Stimulated activated CD8-positive, alpha-beta memory T cell treated with anti-CD3 and anti-CD28 coated beads, Interleukin-12 subunit alpha, Interleukin-12 subunit beta, amount 100 ng/mL, for 4 hours (primary cell): ENCODE measurements at places on chromosomes 5 and 9.
A peak's percentile ranks its signal among the peaks of the same experiment; 100 is the strongest.

DNA sequence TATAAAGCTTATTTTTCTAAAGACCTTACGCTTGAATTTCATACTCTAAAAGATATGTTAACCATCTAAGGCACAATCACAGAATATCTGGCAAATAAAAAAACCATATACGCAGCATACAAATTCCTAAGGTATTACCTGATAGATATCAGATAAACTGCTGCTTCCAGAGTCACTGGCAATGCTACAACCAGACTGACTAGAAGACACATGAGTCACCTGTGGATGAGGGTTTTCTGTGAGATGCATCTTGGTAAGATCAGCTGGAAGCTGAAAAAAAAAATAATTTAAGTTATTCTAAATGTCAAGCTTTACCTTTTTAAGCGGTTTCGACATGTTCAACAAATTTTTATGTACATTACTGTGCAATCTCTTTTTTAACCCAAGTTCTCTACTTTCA lies 113.8 kb downstream of the RAPGEF6 start:
- DNase-seq, result no peak

GRCh38 chr5:37088009-37088408 lies 161.2 kb downstream of the CPLANE1 start:
- DNase-seq, result no peak

- DNase-seq, result no peak
These were observed 24.9 kb downstream of the ARHGEF37 start for GRCh38 chr5:149605998-149606724.

- DNase-seq, result no peak
These were observed 16.9 kb upstream of the COL5A1 start for GRCh38 chr9:134624621-134625181.

DNA sequence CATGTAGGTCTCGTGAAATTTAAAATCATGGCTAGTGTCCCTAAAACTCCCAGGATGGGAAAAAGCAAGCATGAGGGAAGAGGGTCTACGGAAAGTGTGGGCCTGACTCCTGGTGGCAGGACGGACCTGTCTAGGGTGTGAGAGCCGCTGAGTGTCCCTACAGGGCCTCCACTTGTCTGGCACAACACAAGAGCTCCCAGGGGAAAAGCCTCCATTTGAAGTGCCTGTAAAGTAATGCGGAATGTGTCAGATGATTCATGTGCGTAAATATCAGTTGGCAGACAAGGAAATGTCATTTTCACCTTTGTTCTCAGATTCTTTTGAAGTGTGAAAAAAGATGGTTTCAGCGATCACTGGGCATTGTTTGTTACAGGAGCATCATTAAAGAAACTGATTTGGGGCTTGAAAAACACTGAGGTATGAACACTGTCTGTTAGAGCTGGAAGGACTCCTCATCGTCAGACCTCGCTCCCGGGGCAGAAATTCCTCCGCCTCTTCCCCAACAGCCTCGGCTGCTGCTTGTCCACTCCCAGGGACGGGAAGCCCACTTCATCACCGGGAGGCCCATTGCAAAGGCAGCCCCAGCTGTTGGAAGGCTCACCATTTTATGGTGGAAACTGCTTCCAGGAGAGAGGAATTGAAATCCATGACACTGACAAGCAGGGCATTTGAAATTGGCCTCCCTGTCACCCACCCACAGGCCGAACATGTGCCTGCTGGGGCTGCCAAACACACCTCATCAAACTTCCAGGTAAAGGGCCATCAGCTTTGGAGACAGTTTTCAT lies 240.8 kb downstream of the FSTL4 start:
- DNase-seq, result no peak

- no peak for DNase-seq
These were observed 77.3 kb downstream of the WNK2 start for GRCh38 chr9:93261281-93261680.

DNA sequence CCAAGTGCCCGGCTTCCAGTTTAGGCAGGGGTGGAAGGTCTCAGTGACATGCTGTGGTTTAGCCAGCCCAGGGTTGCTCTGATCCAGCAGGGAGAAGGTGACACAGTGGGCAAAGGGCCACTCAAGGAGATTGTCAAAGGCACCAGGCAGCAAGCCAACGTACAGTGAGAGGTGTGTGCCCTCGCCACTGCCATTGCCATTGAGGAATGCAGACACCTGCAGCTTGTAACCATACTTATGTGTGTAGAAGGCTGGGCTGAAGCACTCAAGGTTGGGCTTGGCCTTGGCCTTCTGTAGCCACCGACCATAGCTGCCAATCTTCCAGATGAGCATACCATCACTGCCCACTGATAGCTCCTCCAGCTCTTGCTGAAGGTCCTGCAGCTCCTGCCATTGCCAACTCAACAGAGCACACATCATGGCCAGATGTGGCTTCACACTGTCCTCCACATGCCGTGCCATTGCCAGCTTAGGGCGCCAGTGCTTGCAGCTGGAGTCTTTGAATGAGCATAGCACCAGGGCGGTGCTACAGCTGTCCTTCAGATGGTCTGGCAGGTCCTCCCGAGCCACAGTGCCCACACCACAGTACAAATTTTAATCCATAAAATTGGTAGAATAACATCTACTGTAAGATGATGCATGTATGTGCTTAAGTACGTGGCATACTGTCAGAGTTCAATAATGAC lies 59.7 kb upstream of the HMHB1 start:
- no peak for DNase-seq

DNA sequence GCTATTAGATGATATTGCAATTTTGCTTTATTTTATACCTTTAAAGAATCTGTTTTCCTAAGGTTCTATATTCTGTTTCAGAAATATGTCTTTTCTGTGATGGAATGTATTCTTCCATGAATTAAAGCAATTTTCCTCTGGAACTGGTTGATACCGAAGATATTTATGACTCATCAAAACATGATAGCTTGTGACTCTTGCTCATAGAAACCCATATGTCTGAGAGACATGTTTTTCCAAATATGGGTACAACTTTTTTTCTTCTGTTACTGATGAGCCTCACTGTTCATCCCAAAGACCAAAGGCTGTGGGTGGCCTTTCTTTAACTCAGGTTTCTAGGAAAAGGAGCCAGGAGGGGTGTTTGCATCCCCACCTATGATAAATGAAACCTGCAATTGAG lies 126.1 kb upstream of the PAPPA start:
- no peak for DNase-seq

GRCh38 chr5:57416278-57416994 lies 66.2 kb downstream of the ACTBL2 start:
- no peak for DNase-seq

GRCh38 chr5:45098483-45098882 lies 289.7 kb downstream of the MRPS30 start:
- DNase-seq, result no peak

GRCh38 chr9:132669319-132669697 lies 475 bp downstream of the DDX31 start:
- no peak for DNase-seq

DNA sequence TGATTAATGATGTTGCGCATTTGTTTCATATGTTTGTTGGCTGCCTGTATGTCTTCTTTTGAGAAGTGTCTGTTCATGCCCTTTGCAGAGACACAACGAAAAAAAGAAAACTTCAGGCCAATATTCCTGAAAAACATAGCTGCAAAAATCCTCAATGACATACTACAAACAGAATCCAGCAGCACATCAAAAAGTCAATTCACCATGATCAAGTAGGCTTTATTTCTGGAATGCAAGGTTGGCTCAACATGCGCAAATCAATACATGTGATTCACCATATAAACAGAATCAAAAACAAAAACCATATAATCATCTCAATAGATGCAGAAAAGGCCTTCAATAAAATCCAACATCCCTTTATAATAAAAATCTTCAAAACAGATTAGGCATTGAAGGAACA lies 1.9 kb upstream of the ANKS6 start:
- no peak for DNase-seq

DNA sequence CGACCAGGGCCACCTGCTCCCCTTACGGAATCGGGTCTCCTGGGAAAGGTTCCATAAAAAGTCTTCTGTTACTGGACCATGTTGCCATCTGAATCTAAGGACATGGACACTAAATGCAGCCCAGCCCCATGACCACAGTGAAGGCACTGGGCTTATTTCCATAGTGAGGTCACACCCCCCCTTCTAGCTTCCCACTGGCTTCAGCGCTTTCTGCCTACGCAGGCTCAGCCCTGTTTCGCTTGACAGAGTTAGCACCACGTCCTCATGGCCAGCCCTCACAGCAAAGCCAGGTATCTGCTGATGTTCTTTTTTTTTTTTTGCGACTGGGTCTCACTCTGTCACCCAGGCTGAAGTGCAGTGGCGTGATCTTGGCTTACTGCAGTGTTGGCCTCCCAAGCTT lies 14.1 kb downstream of the UCK1 start:
- no peak for DNase-seq

- no peak for DNase-seq
These were observed 153.5 kb upstream of the S1PR3 start for GRCh38 chr9:88837731-88838130.

- DNase-seq, result no peak
These were observed 126.5 kb downstream of the MRPL36 start for GRCh38 chr5:1673042-1673677.

DNA sequence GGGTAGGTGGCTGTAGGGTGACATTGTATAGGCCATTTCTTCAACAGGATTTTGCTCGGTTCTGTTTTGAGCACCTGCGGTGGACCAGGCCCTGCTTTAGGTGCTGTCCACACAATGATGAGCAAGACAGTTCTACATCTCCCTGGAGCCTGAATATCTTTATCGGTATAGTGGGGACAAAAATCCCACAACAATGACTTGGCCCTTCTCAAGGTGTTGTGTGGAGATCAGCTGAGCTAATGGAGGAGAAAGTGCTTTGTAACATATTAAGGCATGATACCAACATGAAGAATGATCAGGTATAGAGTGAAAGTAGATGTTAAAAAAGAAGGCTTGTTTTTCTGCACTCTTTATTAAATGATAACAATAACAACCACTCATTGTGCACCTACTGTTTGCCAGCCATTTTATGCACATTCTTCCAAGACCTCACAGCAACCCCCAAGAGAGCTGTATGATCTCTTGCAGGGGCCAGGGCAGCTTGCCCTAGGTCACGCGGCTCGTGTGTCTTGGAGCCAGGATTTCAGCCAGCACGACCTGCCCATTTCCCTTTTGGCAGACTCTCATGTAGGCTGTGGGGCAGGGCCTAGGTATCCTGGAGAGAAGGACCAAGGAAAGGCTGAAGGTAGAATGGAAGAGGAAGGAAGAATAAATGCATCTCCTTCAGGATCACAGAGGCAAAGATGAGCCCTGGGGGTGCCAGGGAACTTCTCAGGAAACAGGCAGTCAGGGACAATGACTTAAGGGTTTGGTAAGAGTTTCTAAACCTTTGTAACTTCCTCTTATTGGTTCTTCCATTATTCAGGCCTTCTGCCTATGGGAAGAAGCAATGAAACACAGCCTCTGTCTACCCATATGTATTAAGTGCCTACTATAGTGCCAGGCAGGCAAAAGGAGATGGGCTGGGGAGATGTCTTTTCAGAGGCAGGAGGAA lies 50.0 kb upstream of the PPARGC1B start:
- no peak for DNase-seq

- DNase-seq, result no peak
These were observed 12.7 kb downstream of the ABLIM3 start for GRCh38 chr5:149153751-149154610.

DNA sequence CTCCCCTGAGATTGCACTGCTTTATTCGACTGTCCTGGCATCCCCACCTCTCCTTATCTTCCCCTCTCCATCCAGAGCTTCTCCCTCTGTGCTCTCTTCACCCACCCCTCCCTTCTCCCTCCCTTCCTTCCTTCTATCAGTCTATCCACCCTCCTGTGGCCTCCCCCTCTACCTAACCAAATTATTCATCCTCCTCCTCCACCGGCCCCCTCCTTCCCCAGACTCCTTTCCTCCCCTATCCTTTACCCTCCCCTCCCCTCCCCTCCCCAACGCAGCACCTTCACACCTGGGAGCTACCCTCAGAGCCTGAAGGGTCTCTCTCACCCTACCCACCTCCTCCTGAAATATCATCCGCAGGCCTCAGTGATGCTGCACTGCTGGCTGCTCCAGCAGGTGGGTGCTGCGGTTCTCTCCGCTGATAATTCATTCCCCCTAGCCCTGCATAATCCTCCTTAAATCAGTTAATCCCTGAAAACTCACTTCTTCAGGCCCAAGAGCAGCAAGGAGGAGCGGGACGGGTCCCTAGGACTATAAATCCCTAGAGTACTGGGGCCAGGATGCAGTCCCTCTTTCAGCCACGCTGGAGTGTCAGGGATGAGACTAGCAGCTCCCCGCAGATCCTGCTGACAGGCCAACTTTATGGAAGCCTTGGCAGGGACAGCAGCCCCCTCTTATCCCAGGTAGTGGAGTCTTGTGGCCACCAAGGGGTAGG lies 97.8 kb downstream of the PCDH1 start:
- DNase-seq, result no peak

- no peak for DNase-seq
These were observed 11.5 kb upstream of the ALDH1B1 start for GRCh38 chr9:38380872-38381534.

GRCh38 chr5:14441641-14442040 lies 140.0 kb upstream of the OTULINL start:
- DNase-seq, result no peak

GRCh38 chr9:78393932-78394331 lies 97.0 kb downstream of the PSAT1 start:
- DNase-seq, result no peak

- DNase-seq, result no peak
These were observed 1151.6 kb upstream of the CDH6 start for GRCh38 chr5:30041831-30042385.

DNA sequence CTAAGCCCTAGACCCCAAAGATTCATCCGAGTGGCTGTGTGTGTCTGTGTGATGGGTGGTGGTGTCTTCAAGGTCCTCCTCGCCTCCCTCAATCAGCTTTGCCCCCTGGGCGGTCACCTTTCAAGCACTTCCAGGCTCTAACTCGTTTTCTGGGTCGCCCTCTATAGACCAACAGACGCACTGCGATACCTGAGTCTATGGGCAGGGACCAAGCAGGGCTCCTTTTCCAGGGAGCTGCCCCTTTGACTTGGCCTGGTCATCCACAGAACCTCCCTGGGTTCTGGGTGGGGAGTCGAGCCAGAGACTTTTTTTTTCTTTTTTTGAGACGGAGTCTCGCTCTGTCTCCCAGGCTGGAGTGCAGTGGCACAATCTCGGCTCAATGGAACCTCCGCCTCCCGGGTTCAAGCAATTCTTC lies 1.1 kb downstream of the SLC27A4 start:
- DNase-seq, result peak; percentile 46

DNA sequence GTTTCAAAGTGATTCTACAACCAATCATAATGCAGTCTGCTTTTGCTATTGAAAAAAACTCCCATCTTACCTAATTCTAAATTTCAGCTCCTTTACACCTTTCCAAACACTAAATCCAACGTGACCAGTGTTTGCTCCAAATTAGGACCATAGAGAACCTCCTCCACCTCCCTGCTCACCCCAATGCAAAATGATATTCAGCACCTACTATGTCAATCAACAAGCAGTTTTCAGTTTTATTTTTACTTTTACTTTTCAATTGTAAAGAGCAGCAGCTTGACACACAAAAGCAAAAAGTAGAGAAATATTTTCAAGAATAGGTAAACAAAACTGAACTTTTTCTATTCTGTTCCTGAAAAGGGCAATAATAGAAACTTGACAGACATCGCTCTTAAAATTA lies 3.4 kb downstream of the FAM13B start:
- DNase-seq, result no peak
